Stimulated activated CD4-positive, alpha-beta T cell treated with anti-CD3 and anti-CD28 coated beads, TNF-alpha, amount 100 ng/mL, for 48 hours (primary cell): ENCODE measurements at places on chromosomes 5 and 9.
A peak's percentile ranks its signal among the peaks of the same experiment; 100 is the strongest.

DNA sequence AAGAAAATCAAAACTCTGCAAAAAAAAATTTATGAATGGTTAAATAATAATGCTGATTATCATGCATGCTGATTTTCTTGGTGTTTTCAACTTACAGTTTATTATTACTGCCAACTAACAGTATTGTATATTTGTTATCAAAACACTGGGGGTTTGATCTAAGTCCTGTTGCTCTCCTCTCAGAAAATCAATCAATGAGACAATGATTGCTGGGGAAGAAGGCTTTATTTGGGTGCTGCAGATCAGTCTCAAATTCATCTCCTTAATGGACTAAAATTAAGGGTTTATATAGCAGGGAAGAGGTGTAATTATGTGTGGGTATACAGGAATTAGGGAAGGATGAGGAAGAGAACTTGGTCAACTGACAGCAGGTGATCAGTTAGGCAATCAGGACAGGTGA lies 565.5 kb upstream of the CDH6 start:
- no peak for DNase-seq

DNA sequence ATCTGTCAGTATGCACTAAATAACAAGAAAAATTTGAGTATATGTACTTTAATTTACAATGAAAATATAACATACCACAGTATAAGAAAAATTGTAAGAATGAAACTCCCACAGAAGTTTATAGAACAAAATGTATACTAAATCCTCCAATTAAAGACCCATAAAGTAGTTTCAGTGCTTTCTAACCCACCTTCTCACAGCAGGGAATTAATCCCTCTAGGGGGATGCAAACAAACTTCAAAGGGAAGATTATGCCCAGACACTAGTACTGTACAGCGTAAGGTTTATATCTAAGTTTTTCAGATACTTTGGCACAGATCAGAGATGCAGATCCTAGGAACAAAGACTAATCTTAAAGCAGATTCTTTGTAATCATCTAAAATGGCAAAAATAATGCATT lies 57.2 kb downstream of the DENND1A start:
- DNase-seq: no peak

- DNase-seq: no peak
Observed at GRCh38 chr5:137313526-137314175, 185.5 kb downstream of the SPOCK1 start.

DNA sequence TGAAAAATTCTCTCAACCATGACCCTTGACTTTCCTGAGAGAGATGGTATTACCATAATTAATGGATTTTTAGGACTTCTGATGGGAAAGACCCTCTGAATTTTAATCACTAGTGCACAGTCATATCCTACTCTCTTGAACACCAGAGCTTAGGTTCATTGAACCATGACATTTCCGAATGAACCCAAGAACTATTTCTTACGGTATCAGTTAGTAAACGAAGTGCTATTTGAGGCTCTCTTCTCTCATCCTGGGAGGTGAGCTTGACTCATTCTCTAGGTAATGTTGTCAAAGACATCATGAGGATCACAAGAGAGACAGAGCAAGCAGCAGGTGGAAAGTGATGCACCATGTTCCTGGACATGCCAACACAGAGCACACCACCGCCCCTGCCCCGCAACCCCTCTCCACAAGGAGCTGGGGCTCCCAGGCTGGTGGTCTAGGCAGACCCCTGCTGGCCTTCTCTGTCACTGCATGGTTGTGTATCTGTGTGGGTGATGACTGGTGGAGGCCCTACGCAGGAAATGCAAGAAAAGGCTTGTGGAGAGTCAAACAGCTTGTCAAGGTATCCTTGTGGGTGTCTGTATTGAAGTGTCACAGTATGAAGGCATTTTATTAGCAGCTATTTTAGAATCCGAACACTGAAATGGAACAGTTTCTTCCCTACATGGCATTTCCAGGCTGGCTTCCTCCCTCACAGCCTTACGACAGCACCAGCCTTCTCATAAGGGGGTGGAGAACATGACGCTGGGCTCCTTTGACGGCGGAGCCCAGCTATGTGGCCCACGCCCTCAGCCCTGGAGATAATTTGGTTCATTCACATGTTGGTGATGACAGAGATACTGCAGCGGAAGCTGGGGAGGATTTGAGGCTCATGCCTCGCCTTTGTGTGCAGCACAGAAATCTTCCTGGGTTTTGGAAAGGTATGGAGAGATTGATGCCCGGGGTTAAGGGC lies 297.6 kb downstream of the NTRK2 start:
- no peak for DNase-seq

- DNase-seq: no peak
Observed at GRCh38 chr9:76720245-76720644, 44.0 kb upstream of the PCA3 start.

DNA sequence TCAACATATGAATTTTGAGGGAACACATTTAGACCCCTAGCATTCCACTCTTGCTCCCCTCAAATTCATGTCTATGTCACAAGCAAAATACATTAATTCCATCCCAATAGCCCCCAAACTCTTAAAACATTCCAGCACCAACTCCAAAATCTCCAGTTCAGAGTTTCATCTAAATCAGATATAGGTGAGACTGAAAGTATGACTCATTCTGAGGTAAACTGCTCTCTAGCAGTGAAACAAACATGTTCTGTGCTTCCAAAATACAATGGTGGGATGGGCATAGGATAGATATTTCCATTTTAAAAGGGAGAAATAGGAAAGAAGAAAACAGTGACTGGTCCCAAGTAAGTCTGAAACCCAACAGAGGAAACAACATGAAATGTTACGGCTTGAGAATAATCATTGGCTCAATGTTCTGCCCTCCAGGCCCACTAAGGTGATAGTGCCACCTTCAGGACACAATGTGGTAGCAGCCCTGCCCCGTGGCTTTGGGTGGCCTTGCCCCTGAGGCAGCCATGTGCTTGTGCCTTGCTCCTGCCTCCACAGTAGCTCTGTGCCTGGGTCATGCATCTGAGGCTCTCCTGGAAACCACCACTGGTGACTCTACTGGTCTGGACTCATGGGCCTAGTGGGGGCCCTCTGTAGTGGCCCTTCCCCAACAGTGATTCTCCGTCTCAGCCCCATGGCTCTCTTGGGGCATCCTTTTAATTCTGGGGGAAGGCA lies 36.4 kb upstream of the IPPK start:
- DNase-seq: peak; percentile 13

GRCh38 chr5:2701592-2701991 lies 49.9 kb downstream of the IRX2 start:
- DNase-seq: no peak

GRCh38 chr5:23675456-23675855 lies 168.0 kb downstream of the PRDM9 start:
- DNase-seq: no peak

DNA sequence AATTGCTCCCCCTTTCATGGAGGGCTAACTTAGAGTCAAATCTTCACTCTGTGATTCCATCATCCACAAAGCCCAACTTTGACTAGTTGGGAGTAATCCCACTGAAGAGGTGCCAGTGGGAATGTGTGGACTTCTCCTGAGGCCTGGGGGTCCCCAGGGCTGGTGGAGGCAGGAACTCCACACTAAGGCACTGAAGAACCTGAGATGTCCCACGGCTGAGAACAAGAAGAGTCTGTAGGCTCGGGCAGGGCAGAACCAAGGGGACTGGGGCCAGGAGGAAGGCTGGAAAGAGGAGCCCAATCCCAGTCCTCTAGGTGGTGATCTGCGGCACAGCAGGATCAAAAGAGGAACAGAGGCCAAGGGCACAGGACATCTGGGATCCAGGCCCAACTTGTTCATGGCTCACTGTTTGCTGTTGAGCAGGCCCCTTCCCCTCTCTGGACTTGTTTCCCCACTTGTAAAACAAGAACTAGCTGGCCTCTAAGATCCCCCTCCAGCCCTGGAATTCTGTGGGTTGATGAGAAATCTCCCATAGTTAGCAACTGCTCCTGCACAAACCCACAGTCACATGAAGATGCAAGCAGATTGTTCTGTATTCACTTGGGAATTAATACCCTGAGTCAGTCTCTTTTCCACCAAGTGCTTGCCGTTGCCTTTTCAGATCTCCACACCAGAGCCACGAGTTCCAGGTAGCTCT lies 32.7 kb upstream of the ALDH1B1 start:
- DNase-seq: no peak

DNA sequence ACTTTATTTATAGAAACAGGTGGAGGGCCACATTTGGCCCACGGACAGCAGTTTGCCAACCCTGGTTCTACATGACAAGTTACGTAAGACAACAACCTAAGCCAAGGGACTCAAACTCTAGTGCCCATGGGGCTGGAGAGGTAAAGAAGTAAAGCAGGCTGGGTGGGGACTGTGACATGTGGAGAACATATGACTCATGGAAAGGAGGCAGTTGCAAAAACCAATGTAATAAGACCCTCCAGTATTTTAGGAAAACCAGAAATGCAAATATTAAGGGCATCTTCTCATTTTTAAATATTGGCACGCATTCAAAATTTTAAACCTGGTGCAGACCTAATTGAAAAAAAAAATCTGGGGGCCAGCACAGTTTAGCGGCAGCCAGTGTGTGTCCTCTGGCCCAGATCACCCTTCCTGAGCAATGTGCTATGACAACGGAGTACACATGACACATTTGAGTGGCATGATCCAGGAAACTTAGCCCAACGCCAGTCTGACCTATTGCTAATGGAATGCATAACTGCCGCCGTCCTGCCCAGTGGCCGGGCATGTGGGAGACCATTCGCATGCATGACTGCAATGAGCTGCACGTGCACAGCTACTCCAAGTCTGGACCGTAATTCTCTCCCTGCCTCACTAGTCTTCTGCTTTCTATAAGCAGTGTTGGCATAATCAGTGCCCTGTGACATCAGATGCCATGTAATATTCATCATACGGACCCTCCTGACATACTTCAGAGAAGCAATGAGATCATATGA lies 97.2 kb downstream of the SH3TC2 start:
- DNase-seq: no peak

DNA sequence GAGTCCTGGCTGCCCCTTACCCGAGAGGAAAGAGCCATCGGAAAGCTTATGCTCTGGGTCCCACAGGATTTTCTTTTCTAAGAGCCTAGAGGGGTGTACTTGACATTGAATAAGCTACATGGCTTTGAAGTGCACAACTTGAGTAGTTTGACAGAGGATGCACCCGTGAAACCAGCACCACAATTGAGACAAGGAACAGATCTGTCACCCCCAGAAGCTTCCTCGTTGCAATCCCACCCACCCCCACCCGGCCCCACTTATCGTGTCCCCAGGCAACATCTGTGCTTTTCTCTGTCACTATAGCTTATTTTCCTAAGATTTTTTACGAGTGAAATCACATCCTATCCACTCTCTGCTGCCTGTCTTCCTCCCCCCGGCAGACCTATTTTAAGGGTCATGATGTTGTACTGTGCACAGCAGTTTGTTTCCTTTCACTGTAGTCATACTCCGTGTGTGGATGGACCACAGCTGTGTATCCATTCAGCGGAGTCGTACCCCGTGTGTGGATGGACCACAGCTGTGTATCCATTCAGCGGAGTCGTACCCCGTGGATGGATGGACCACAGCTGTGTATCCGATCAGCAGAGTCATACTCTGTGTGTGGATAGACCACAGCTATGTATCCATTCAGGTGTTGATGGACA lies 8.8 kb upstream of the FCN2 start:
- DNase-seq: no peak

DNA sequence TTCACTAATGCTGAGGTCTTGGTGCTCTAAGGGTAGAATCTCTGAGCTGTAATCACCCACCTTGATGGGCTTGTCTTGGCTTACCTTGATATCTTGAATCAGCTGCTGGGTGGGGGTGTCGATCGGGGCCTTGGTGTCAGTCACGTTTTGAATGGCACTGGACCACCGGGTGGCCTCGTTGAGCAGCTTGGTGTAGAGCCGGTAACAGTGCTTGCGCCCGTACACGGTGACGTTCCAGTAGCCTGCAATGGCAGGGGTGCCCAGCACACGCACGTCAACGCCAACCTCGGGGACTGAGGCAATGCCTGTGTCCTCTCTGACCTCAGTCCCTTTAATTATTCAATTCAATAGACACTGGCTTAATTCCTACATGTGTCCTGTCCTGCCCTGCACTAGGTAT lies 63.1 kb upstream of the RETREG1 start:
- no peak for DNase-seq

GRCh38 chr9:113309204-113309813 lies 6.1 kb upstream of the RNF183 start:
- DNase-seq: no peak

GRCh38 chr5:174425964-174426290 lies 298.5 kb upstream of the MSX2 start:
- no peak for DNase-seq

DNA sequence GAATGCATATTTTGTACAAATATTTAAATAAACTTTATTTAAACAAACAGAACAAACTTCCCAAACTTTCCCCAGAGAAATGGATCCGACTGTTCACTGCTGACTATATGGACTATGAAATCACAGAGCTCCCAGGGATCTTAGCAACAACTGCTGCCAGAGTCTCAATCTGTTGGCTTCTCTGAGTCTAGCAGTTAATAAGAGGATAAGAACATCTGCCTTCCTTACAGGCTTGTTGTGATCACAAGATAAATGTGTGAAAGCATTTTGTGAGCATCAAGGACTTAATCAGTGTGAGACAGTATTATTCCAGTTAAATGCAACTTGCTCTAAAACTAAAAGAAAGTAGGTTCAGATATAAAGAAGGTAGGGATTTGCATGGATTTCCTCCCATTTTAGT lies 31.4 kb upstream of the MYOT start:
- DNase-seq: no peak

DNA sequence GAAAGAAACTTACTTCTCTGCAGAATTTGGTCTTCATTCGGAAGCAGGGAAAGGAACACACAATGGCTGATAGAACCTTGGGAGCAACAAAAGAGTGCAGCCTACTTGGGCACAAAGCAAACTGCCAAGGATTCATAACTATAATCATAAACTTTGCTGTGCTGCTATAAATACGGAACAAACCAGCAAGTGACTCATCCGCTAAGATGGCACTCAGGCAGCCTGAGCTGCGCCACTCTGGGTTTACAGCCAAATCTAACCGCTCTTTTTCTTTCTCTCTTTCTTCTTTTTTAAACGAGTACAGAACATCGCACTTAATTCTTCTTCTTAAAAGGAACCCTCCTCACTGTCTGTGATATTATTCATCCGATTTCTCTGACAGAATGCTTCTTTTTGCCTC lies 81.1 kb downstream of the PTPN3 start:
- DNase-seq: no peak

- no peak for DNase-seq
Observed at GRCh38 chr5:50934343-50934742, 267.9 kb downstream of the PARP8 start.

DNA sequence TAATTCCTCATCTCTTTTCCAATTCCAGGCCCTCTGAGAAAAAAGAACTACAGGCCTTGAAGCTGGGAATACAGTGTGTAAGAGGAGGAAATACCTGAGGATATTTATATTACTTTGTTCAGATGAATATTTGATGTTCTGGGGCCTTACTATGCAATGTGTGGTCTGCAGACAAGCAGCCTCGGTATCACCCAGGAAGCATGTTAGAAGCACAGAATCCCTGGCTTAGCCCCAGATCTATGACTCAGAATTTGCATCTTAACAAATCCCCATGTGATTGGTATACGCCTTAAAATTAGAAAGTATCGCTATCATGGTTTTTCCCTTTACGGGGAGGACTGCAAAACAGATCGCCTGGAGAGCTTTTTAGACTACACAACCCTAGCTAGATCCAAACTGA lies 121.0 kb downstream of the JAKMIP2 start:
- no peak for DNase-seq

- DNase-seq: no peak
Observed at GRCh38 chr5:94240993-94241651, 377.3 kb downstream of the KIAA0825 start.
